CD8-positive, alpha-beta T cell (primary cell): ENCODE measurements at places on chromosomes 6 and 20.

DNA sequence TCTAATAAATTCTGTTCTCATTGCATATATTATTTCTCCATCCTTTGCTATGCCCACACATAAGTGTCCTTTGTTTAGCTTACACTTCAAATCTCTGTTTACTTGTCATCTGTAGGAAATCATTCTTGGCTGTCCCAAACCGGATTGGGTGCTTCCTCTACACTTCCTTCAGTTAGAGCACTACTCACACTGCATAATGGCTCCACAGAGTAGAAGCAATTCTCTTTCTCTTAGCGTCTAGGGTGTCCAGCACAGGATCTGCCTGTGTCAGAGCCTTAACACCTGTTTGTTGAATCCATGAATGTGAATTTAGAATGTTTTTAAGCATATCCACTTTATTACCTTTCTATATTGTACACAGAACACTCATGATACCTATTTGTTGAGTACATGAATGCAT lies 87.0 kb upstream of the BMP2 start:
- no peak for DNase-seq

DNA sequence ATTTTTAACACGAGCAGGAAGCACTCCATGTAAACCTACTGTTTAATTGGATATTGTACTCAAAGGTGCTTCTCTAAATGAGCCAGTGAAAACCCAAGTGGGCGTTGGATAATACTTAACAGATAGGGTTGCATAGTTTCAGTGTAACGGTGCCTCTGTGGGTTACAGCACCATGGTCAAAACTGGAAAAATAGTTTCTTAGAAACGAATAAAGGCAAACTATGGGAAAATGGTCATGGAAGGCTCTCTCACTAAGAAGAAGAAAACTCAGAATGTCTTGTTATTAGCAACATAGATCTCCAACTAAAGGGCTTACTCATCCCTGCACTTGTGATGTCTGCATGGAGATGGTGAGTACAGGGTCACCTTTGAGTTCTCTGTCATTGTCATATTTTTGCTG lies 59.1 kb upstream of the NEDD9 start:
- DNase-seq: no peak

- no peak for DNase-seq
Observed at GRCh38 chr6:168109171-168109570, 30.2 kb upstream of the FRMD1 start.

- no peak for DNase-seq
Observed at GRCh38 chr20:53568351-53568750, 25.3 kb downstream of the ZNF217 start.

DNA sequence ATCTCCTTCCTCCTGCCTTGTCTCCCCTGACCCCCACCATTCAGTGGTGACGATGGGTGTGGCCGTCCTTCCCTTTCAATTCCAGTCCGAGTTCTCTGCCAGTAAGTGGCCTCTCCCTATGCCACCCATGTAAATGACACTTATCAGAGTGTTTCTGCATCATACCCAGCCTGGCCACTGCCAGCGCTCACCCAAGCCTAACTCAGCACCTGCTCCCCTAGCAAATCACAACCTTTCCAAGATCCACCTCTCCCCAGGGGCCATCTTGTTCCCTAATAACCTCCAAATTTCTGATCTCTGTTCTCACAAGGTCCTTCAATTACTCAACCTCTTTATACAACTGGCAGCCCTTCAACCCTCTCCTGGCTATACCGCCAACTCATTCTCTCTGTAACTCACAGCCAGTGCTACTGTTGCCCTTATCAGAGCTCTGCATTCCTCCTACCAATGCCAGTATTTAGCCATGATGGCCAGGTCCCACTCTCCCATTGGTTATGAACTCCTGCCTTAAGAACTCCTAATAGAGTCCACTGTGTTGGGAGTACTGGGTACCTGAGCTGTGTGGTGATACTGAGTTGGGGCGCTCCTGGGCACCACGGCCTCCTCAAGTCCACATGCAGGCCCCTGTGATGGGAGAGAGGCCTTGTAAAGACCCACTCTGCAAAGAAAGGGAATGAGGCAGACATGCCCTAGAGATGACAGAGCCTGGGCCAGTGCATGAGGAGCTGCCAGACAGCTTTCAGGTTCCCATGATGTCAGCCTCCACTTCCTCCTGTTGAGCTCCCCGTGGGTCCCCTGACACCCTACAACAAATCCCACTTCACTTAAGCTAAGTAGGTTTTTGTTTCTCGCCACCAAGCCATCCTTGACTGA lies 187.4 kb upstream of the RREB1 start:
- no peak for DNase-seq

DNA sequence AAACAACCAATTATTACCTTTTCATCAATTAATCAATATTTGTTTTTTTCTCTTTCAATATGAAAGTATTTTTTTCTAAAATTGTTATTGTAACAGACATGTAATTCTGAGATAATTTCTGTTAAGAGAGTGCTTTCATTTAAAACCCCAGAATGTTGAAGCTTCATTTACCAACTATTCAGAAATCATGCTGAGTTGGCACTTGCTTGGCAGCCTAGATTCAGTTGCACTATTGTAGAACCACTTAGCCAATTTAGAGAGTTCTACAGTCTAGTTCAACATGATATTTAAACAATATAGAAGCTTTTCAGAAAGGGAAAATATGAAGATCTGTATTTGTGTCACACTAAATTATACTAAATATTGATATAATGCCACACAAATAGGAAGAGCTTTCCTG lies 56.1 kb upstream of the NKAIN2 start:
- no peak for DNase-seq

- no peak for DNase-seq
Observed at GRCh38 chr6:133553652-133554051, 312.5 kb downstream of the EYA4 start.

GRCh38 chr20:1842281-1842680 lies 52.9 kb upstream of the SIRPA start:
- DNase-seq: no peak

GRCh38 chr6:21914121-21914973 lies 320.8 kb downstream of the SOX4 start:
- DNase-seq: no peak

GRCh38 chr6:36929607-36930006 lies 24.9 kb upstream of the PI16 start:
- no peak for DNase-seq

DNA sequence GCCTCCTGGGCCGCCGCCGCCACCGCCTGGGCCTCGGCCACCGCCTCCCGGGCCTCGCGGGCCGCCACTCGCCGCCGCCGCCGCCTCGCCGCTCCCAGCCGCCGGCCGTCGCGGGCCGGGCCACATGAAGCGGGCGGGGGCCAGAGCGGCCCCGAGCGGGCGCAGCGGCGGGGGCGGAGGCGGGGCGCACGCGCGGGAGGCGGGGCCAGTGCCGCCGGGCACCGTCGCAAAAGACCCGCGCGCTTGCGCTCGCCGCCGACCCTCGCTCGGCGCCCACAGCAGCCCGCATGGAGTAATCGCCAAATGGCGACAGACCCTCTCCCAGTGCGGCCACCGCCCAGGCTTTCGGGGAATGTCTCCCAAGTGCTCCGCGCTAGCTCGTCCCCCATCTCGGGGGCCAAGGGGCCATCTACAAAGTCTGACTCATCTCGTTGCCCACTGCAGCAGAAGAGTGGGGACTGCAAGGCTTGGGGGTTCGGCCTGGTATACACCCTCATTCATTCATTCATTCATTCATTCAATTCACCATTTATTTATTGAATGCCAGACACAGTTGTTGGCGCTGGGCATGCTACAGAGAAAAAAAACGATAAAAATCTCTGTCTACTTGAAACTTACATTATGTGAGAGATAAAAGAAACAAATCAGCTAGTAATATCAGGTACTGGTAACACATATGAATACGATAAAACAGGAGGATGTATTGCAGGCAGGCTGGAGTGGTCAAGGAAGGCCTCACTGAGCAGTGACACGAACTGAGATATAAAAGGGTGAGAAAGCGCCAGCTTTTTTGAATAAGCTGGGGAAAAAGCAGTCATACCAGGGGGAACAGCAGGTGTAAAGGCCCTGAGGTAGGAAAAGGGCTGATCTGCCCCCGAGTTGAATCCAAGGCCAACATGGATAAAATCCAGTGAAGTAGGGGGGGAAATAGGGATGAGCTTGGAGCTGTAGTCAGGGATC lies at the start of gene B4GALT5:
B4GALT5 (minus strand) TSS at position 126 of the 960 bp plus-strand sequence. CDS start 188 bp downstream, outside the sequence.
- DNase-seq: peak; percentile 79

DNA sequence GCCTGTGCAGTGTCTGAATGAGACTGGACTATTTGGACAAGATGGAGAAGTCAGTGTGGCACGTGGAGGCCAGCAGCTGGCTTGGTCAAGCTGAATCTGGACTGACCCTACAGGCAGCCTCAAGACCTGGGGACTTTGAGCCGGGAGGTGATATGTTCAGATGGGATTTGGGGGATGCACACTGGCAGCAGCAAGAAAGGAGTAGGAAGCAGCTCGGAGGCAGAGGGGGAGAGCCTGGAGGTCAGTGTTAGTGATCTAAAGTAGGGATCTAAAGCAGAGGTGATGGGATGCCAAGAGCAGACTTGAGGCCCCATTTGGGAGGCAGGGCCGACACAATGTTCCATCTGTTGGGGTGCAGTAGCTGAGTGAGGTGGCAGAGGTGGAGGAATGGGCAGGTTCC lies 2.8 kb downstream of the MAPK13 start:
- no peak for DNase-seq

DNA sequence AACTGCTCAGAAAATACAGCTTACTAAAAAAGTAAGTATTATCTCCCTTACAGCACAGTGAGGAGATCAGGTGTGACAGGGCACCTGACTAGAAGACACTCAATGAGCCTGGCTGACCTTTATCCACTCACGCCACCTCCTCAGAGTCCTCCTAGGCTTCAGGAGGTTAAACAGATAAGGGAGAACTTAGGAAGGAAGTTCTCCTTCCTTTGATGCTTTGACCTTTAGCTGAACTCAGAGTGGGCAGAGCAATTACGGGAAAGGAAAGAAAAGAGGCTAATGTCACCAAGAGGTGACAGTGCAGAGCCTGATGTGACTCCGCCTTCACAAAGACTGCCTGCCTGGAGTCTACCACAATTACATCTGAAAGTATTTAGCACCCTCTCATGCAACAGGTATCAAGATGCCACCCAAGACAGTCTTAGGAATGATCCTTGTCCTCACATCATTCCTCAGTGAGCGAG lies 36.7 kb downstream of the MAN1A1 start:
- peak; percentile 59 for DNase-seq

- DNase-seq: no peak
Observed at GRCh38 chr20:45020236-45020886, 54.0 kb downstream of the STK4 start.

- no peak for DNase-seq
Observed at GRCh38 chr6:11120271-11121005, 8.9 kb upstream of the ERVFRD-1 start.

- DNase-seq: no peak
Observed at GRCh38 chr6:63807056-63807455, 171.5 kb downstream of the PHF3 start.

GRCh38 chr6:701700-702479 lies 9.0 kb upstream of the EXOC2 start:
- DNase-seq: no peak

DNA sequence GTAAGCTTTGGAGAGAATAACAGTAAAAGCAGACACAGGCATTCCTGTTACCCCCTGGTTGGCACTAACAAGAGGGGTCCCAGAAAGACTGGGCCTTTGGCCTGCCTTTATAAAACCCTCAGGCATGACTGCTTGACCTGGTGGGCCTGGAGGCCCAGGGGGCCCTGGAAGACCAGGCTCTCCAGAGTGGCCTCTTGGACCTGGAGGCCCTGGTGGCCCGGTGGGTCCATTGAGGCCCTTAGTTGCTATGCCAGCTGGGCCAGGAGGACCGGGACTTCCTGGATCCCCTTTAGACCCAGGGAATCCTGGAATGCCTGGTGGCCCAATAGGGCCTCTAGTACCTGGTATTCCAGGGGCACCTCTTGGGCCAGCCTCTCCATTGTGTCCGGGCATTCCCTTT lies 5.5 kb downstream of the COL10A1 start:
- DNase-seq: no peak

DNA sequence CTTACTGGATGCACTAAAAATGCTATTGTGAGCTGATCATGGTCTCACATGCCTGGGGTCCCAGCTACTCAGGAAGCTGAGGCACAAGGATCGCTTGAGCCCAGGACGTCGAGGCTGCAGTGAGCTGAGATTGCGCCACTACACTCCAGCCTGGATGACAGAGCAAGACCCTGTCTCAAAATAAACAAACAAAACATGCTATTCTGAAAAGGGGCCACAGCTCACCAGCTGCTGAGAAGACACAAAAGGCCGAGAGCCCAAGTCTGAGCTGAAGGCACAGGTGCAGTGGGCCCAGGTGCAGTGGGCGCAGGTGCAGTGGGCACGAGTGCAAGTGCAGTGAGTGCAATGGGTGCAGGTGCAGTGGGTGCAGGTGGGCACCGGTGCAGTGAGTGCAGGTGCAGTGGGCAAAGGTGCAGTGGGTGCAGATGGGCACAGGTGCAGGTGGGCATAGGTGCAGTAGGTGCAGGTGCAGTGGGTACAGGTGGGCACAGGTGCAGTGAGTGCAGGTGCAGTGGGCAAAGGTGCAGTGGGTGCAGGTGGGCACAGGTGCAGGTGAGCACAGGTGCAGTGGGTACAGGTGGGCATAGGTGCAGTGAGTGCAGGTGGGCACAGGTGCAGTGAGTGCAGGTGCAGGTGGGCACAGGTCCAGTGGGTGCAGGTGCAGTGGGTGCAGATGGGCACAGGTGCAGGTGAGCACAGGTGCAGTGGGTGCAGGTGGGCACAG lies 16.0 kb downstream of the ZBTB46 start:
- no peak for DNase-seq

GRCh38 chr6:76792394-76792793 lies 670.9 kb downstream of the HTR1B start:
- no peak for DNase-seq

- no peak for DNase-seq
Observed at GRCh38 chr6:40916845-40917244, 122.2 kb downstream of the UNC5CL start.

DNA sequence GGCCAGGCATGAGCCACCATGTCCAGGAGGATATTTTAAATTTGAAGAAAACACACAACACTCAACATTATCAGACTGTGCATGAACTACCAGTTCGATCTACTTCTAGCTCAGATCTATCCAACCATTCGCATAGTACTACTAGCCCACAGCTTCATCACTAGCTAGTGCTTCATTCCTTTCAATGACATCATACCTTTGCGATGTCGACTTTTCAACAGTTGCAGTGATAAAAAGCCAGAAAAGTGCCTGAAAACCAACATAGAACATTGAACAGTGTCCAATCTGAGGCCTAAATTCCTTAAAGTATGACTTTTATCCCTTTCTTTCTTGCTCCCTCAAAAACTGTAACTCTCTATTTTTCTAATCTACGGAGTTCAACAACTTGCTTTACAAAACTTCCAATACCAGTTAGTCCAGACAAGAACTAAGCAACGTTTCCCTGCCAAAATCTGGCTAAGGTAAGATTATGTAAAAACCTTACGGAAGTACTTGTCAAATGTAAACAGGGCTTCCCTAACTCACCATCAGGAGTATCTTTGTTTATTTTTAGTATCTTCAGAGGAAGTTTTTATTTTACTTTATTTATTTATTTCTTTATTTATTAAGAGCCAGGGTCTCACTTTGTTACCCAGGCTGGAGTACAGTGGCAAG lies 434.0 kb upstream of the JARID2 start:
- no peak for DNase-seq

DNA sequence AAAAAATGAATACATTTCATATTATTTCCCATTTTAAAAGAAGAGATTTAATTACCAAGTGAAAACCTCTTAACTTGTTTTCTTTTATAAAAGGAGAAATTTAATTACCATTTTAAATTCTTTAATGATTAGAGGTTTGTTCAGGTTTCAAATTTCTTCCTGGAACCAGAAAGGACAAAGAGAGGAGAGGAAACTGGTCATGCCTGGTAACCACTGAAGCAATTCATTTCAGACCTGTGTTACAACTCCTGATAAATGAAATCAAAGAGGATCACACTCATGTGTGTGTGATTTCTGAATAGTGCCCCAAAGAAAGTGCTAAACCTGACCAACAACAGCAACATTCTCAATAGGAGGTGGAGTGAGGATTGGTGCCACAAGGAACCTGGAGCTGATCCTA lies 12.6 kb upstream of the SLPI start:
- DNase-seq: no peak
